Upper lobe of right lung (tissue), 1 donor: ENCODE measurements at places on chromosomes 7 and 10.

GRCh38 chr10:99430451-99431189, at the start of gene GOT1:
Gene GOT1 (minus strand): TSS chr10:99430624. CDS start chr10:99430565, 59 bp downstream.
- peaks cover 3% of the 10 kb centered on the region for H3K36me3 ChIP-seq
- peak; percentile 97 for DNase-seq
- H3K4me3 ChIP-seq: peak within 1 kb of the TSS; percentile 92
- no peaks in the 10 kb centered on the region for H3K27me3 ChIP-seq
- H3K4me1 ChIP-seq: peaks cover 16% of the 10 kb centered on the region
- H3K27ac ChIP-seq: peak within 1 kb of the TSS; percentile 95

GRCh38 chr10:131635564-131636015, 265.2 kb upstream of the PPP2R2D start:
- no peak for DNase-seq
- H3K4me1 ChIP-seq: no peaks in the 10 kb centered on the region
- H3K27ac ChIP-seq: no peak overlapping the region
- no peaks in the 10 kb centered on the region for H3K36me3 ChIP-seq
- H3K4me3 ChIP-seq: no peak overlapping the region

DNA sequence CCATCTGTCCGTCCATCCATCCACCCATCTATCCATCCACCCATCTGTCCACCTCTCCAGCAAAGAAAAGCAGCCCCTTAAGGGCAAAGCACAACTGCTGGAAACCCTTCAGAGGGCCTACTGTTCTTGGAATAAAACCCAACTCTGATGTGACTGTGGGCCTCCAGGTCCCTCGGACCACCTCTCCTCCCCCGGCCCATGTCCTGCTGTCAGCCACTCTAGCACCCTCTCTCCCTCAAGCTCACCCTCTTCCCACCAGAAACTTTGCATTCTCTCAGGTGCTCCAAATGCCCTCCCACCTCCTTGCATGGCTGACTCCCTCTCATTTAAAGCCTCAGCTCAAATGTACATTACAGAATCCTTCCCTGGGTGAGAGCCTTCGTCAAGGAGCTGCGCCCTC, 110.3 kb downstream of the ARHGAP22 start:
- H3K27me3 ChIP-seq: no peaks in the 10 kb centered on the region
- DNase-seq: no peak
- H3K27ac ChIP-seq: no peak overlapping the region
- no peaks in the 10 kb centered on the region for H3K4me1 ChIP-seq
- H3K36me3 ChIP-seq: no peaks in the 10 kb centered on the region
- H3K4me3 ChIP-seq: no peak overlapping the region

DNA sequence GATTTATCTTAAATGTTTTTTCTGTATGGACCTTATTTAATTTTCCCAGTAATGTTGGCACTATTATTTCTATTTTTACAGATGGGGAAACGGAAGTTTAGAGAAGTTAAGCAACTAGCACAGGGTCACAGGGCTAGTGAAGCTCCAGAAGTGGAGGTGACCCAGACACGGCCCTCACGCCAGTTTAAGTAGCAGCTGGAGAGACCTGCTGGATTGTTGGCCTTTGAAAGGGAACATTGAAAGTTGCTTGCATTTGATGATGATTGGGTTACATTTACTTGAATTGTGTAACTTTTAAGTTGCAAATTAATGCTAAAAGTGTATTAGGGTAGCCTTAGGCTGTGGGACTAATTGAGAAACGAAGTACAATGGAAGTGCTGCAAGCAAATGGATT, 25.6 kb downstream of the CDK14 start:
- DNase-seq: no peak
- peaks cover 44% of the 10 kb centered on the region for H3K4me1 ChIP-seq
- no peaks in the 10 kb centered on the region for H3K27me3 ChIP-seq
- no peak overlapping the region for H3K4me3 ChIP-seq
- no peaks in the 10 kb centered on the region for H3K36me3 ChIP-seq

DNA sequence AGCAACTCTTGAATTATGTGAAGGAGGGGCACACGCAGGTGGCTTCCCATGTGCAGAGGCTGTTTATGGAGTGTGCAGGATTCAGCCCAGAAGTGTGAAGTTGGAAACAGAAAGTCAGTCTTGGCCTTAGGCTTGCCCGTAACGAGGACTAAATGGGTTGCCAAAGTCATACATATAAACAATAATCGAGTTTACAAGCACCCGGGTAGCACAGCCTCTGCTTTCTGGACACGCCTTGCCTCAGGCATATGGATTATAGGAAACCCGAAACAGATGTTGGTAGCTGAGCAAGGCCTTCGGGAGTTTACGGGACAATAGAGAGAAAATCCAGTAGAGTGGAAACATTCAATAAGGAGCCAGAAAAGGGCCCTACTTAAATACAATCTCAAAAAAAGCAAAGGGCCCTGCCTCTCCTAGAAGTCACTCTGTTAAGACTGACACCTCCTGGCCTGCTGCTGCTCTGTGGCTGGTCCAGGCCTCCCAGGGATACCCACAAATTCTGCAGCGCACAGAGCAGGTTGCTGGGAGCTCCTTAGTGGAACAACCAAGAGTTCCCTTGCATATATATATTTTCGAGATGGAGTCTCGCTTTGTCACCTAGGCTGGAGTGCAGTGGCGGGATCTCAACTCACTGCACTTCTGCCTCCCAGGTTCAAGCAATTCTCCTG, 48.5 kb downstream of the SMKR1 start:
- no peaks in the 10 kb centered on the region for H3K27me3 ChIP-seq
- no peaks in the 10 kb centered on the region for H3K4me1 ChIP-seq
- no peak for DNase-seq
- H3K27ac ChIP-seq: no peak overlapping the region

DNA sequence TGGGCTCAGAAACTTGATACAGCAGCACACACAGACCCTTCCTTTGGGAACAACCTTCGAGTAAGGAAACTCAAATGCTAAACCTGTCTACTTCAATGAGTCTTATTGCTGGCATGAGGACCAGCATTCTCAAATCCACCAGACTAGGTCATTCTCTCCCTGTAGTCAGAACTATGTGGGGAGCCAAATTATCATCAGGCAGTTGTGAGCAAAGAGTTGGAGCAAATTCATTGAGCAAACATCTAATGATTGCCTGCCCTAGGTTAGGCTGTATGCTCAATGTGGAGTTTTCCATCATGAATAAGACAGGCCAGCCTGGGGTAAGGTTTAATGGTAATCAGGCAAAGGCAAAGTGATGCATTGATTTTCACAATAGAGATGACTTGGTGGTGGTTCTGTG, 3.6 kb downstream of the EPDR1 start:
- H3K27ac ChIP-seq: no peak overlapping the region
- peaks cover 6% of the 10 kb centered on the region for H3K4me1 ChIP-seq
- no peak overlapping the region for H3K4me3 ChIP-seq

GRCh38 chr10:5862360-5862961, 27.2 kb downstream of the ANKRD16 start:
- no peak overlapping the region for H3K4me3 ChIP-seq
- no peaks in the 10 kb centered on the region for H3K4me1 ChIP-seq
- H3K27me3 ChIP-seq: no peaks in the 10 kb centered on the region
- H3K27ac ChIP-seq: no peak overlapping the region

DNA sequence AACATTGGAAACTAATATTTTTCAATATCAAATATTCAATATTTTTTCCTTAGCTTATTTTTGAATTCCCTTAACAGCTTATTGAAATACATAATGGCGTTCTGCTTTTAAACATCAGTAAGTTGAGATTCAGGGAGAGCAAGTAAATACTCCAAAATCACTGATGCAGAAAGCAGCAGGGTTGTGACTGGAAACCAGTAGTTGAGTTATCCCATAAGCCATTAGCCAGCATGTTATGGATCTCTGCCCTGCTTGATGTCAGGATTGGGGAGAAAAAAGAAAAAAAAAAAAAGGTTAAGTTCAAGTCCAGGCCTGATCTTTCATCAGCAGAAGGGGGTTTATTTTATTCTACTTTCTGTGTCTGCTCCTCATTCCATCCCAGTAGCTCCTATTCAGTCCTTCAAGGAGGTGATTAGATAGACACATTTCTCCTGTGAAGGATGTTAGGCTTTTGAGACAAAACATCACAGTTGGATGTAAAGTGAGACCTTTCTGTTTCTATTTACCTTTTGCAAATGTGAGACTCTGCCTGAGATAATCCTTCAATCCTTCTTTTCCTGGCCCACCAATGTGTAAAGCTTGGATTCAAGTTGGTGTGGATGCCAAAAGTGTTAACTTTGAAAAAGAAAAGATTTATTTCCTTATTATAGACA, 110.9 kb upstream of the HDAC9 start:
- peaks cover 9% of the 10 kb centered on the region for H3K4me1 ChIP-seq
- no peak overlapping the region for H3K27ac ChIP-seq
- no peak overlapping the region for H3K4me3 ChIP-seq
- no peaks in the 10 kb centered on the region for H3K36me3 ChIP-seq
- no peak for DNase-seq
- H3K27me3 ChIP-seq: no peaks in the 10 kb centered on the region
